NCI-H1105 (cell line): ENCODE measurements at places on chromosomes 6 and 20.

- DNase-seq = no peak
These were observed 69.6 kb downstream of the DNAH8 start for GRCh38 chr6:38784506-38785235.

GRCh38 chr6:30397697-30398096, 52.7 kb downstream of the RPP21 start:
- no peak for DNase-seq

GRCh38 chr20:13875265-13875811, 90.5 kb downstream of the NDUFAF5 start:
- DNase-seq = no peak

GRCh38 chr6:34152806-34153520, 7.1 kb upstream of the GRM4 start:
- DNase-seq = no peak

- no peak for DNase-seq
These were observed 15.0 kb downstream of the ESR1 start for GRCh38 chr6:151822252-151823111.

DNA sequence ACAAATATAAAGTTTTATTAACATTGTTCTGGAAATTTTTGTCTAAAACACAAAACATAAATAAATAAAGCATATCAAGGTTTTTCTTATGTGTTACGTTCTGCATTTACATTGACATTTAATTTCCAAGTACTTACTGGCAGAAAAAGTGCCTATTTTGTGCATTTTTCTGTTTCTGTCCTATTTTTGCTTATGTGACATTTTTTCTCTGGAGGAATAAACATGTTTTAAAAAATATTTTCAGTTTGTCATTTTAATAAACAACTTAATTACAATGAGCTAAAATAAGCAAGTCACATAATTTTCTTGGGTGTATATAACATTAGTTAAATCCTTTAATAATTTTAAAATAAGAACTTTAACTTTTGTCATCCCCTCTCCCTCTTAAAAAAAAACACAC, 94.4 kb upstream of the HS3ST5 start:
- no peak for DNase-seq

DNA sequence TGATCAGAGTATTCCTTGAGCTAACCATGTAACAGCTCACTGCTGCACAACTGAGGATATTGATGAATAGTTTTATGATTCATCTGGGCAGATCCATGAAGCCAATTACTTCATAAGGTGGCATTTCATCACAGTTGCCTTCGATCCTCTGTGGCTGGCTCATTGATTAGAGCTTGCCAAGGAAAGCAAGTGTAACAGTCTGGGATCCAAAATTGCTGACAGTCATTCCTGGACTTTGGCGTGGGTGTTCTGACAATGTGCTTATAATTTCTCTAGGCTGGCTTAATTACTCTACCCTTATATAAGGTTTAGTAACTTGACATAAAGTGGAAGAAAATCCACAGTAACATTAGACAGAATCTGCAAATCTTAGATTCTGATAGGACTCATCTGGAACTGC, 551.3 kb upstream of the CDH4 start:
- no peak for DNase-seq

DNA sequence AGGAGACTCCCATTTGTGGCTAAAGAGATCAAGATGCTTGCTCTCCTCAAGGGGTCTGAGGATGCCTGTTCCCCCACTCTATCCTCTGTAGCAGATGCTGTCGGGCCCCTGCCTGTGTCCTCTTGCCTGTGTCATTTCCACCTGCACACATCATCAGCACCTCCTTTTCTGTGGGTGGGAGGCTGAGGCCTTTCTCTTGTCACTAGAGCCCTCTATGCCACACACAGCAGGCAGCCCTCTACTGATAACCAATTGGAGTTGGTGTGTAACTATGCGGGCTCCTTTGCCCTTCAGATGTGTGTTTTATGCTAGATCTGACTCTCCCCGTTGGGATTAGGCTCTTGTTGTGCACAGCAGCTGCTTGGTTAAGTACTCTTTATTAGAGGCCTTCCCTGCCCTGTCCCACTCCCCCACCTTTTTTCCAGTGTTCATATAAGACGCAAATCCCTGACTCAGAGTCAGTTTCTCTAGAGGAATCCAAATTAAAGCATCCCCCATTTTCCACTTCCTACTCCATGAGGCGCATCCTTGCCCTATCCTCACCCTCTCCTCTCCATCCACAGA, 7.7 kb downstream of the TREML2 start:
- DNase-seq = no peak

DNA sequence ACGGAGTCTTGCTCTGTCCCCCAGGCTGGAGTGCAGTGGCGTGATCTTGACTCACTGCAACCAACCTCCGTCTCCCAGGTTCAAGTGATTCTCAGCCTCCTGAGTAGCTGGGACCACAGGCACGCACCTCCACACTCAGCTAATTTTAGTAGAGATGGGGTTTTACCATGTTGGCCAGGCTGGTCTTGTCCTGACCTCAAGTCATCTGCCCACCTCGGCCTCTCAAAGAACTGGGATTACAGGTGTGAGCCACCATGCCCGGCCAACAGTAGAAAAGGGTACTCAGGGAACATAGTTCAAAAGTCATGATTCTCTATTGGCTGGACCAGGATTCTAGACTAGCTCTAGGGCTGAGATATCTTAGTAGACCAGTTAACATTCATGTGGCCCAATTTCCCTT, 5.6 kb downstream of the CSNK2A1 start:
- DNase-seq = no peak

- DNase-seq = no peak
These were observed 41.0 kb downstream of the VGLL2 start for GRCh38 chr6:117306227-117306790.

GRCh38 chr20:32474717-32474966, 110.5 kb downstream of the NOL4L start:
- DNase-seq = no peak

DNA sequence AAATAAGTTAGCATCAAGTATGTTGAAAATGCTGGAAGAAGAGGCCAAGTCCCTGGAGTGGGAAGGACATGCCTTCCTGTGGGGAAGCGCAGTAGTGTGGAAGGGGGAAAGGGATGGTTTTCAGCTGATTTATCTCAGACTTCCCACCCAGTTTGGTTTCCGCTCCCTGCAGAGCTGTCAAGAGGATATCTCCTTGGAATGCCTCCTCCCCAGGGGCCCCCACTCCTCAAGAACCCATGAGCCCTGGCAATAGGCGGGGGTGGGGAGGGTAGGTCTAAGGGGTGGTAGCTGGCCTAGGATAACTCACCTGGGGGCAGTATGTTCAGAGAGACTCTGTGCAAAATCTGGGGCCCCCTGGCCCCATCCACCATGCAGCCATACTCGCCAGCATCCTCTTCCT, 696 bp downstream of the TREML1 start:
- DNase-seq = no peak

- DNase-seq = no peak
These were observed 818.8 kb upstream of the CITED2 start for GRCh38 chr6:140193269-140193668.

DNA sequence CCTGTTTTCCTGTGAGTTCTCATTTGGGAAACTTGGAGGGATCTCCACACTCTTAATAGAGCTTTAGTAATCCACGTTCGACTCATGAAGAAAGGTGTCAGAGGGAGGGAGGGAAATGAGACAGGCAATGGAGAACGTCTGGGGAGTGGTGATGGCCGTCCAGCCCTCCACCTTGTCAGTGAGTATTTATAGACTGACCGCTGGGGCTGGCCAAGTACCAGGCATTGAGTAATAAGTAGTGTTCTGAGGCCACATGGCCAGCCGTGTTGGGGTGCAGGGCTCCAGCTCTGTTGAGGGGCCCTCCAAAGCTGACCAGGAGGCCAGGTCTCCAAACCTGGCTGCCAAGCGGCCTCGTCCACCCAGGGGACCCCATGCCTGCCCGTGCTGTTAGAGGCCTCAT, 11.3 kb upstream of the DSN1 start:
- DNase-seq = no peak

DNA sequence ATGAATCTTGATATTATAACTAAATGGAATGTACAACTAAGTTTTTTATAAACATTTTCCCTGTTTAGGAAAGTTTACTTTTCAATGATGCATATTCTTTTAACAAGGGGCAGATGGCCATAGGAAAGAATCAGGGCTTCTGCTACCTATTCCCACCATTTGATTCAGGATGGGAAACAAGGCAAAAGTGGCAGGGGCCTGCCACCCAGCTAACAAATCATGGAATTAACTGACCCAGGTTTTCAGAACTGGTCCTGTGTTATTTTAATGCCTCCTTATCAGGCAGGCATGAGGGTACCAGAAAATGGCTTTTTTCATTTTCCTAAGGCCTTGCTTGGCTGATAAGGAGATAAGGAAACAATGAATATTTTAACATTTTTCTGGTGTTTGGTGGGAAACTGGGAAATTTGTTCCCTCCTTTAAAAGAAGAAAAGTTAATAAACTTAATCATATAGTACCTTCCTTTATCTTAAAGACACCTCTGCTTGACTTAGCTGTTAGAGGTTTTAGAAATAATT, 6.7 kb downstream of the POU3F2 start:
- DNase-seq = no peak

DNA sequence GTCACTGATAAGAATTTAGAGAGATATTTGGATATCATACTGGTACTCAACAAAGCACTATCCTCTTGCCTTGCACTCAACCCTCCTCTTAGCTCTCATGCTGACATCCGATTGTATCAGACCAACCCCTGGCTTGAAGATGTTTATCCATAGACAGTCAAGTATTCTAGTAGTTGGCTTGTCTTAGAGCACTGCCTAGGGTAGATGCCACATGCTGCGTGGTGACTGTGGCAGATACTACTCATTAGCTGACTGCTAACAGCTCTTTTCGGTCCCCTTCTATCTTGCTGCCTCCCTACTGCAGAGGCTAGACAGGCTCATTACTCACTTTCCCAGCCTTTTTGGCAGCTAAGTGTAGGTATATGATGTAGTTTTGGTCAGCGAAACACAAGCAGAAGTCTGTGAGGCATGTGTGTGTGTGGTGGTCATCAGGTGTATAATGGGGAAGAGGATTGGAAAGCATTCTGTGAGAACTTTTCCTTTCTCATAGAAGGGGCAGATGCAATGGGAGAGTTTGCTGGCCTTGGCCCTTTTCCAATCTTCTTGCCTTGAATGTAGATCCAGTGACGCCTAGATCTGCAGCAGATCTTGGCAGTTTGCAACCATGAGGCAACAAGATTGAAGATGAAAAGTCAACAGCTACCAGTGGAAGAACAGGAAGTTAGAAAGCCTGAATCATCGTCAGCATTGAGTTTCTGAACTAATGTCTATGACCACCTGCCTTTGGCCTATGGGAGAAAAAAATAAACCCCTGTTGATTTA, 4.4 kb upstream of the IFNGR1 start:
- DNase-seq = no peak

- DNase-seq = no peak
These were observed 21.3 kb downstream of the MTFR2 start for GRCh38 chr6:136228814-136229213.

DNA sequence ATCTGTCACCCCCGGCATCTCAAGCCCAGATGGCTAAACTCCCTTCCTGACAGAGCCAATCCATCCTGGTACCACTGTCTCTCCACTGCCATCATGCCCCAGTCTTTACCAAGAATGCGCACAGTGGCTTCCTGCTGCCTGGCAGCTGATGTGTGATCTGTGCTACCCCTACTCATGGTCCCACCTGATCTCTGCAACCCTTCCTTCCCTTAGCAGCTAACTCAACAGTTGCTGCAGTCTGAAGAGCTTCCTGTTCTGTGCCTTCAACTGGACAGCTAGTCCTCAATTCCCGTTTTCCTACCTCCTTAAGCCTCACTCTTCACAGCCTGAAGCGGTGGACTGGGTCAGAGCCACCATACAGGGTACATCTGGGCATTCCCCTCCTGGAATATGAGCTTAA, 7.6 kb upstream of the FAM83C start:
- DNase-seq = no peak

- peak; percentile 56 for DNase-seq
These were observed 6.4 kb upstream of the SLC12A5 start for GRCh38 chr20:46022411-46023147.

GRCh38 chr6:56037601-56038000, 162.2 kb upstream of the BMP5 start:
- DNase-seq = no peak

DNA sequence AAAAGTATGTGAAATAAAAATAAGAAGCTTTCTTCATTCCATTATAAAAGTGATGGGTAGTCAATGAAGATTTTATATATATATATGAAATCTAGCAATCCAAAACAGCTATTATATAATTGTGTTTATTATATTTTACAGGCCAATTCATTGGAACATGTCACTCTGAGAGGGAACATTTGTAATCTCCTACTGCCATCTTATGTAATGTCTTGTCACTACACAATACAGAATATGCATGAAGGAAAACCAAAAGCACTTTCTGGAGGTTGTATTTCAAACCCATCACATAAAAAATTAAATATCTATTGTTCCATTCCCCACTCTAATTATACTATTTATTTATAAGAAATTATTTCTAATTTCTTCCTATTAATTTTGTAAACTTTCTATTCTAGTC, 31.5 kb upstream of the IRAK1BP1 start:
- no peak for DNase-seq

DNA sequence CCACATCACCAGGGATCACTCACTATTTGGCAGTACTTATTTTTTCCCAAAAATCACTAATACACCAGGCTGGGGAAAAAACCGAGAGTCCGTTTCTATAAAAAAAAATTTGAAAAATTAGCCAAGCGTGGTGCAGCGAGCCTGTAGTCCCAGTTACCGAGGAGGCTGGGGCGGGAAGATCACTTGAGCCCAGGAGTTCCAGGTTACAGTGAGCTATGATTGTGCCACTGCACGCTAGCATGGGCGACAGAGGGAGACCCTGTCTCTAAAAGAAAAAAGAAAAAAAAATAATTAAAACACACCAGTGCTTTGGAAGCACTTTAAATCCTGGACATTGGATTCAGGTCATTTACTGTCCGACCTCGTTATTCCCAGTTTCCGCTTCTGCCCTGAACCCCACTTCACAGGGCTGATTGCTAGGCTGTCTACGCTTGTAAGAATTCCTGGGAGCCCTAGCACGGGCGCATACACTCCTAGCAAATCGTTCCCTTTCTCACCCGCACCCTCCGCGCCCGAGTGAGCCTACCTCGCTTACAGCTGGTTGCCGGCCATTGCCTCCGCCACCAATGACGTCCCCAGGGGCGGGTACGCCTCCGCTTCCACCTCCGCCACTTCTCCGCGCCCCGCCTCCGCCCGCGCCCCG, at the start of gene TPMT:
Gene TPMT (minus strand): TSS at position 571 of the 643 bp plus-strand sequence. CDS start 5,950 bp downstream, outside the sequence.
- DNase-seq = peak; percentile 99

DNA sequence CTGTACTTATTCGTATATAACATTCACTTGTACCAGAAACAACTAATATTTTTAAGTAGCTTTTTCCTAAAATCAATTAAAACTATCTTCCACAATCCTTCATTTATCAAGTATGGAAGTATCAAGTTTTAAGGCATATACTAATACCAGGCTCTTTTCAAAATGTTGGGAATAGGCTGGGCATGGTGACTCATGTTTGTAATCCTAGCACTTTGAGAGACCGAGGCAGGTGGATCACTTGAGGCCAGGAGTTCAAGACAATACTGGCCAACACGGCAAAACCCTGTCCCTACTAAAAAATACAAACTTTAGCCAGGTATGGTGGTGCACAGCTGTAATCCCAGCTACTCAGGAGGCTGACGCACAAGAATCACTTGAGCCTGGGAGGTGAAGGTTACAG, 25.7 kb upstream of the PLN start:
- DNase-seq = no peak
